ENCODE measurements at places on chromosomes 3 and 15.

DNA sequence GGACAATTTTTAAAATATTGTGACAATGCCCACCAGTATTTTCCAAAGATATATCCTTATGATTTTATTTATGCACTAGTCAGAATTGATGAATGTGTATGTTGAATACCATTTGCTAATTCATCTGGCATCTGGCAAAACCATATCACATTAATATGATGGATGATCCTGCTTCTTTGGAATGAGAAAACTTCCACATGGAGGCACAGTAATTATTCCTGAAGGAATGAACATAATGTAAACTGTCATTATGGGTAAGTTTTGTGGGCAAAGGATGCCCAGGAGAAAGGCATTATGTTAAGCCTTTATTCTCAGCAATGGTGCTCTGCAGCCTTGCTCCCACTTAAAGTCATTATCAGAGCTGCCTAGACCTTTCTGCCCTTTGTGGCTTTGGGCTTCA is 113.0 kb upstream of the MME start:
- no peak for DNase-seq

GRCh38 chr15:64884679-64885078 is 27.0 kb upstream of the ANKDD1A start:
- no peak for DNase-seq

DNA sequence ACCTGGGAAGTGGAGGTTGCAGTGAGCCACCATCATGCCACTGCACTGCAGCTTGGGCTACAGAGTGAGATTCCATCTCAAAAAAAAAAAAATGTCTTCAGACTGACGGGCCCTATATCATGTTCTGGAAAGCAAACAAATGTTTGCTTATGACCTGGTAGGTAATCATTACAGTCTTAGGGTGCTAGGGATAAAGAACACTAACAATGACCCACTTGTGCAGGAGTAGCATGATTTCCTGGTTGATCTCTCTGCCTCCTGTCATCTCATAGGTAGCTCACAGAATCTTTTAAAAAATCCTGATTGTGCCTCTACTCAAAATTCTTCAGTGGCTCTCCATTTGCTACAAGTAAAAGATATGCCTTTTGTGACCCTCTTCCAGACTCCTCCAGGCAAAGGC is 74.5 kb upstream of the TSPAN3 start:
- no peak for DNase-seq

DNA sequence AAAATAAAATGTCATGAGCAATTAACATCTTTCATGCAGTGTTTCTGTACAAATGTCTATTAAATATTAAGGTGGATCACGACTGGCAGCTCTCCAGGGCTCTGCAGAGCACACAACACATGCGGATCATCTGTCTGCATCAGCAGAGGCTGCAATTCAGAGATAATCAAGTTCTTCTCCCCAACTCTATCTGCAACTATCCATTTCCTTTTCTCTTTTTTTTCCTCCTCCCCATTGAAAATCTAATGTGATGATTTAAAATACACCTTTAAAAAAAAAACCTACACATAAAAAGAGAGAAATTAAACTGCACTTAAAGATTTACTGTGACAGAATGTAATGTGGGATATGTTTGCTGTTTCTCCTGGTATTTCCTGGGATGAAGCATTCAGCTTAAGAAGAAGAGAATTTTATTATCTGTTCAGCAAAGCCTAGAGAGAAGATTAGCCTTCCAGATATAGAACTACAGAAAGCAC is 352.6 kb upstream of the CCDC54 start:
- no peak for DNase-seq

- DNase-seq: no peak
These were observed 40.6 kb downstream of the MCF2L2 start for GRCh38 chr3:183387797-183388196.

DNA sequence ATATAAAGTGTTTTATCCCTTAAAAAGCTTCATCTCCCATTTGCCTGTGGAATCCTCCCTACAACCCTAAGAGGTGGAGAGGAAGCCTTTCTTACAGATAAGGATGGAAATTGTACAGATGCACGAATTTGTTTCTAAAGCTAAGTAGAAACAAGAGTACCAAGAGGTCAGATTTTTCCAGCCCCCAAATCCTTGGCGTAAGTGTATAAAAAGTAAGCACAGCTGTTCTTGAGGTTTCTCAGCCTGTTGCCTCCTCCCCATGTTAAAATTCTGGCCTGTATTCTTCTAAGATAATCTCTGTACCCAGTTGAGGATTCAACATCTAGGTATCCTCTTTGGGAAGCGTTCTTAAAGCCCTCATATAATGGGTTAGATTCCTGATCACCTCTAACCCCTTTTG is 34.9 kb downstream of the RAB7A start:
- no peak for DNase-seq

Measured in T-helper 1 cell (primary cell).